ENCODE measurements at places on chromosomes 5 and 9.

GRCh38 chr9:37373621-37374020 is 48.9 kb upstream of the GRHPR start:
- DNase-seq: no peak

- DNase-seq: no peak
Measured at GRCh38 chr5:90562341-90562740, 3.7 kb downstream of the ADGRV1 start.

GRCh38 chr9:111833941-111834340 is 39.2 kb upstream of the SHOC1 start:
- DNase-seq: no peak

- DNase-seq: no peak
Measured at GRCh38 chr9:121268598-121268850, 562 bp downstream of the GSN start.

DNA sequence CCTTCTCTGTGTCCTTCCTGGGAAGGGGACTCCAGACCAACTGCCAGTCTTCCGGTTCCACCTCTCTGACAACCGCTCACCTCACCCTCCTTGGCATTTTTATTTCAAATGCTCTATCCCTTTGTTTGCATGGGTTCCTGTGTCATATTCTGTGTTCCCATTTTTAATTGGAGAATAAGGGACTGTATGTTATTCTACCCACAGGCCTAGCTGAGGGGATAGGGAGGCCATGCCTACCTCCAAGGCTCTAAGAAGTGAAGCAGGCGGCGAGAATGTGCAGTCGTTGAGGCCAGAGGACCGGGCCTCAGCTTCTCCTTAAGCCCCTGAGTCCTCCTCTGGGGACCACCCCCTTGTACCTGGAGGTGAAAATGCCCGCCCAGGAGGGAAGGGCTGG is 936 bp upstream of the WDR5 start:
- DNase-seq: no peak

Data from endothelial cell (in vitro differentiated cells).